M059J (cell line): ENCODE measurements at places on chromosomes 7 and 10.

DNA sequence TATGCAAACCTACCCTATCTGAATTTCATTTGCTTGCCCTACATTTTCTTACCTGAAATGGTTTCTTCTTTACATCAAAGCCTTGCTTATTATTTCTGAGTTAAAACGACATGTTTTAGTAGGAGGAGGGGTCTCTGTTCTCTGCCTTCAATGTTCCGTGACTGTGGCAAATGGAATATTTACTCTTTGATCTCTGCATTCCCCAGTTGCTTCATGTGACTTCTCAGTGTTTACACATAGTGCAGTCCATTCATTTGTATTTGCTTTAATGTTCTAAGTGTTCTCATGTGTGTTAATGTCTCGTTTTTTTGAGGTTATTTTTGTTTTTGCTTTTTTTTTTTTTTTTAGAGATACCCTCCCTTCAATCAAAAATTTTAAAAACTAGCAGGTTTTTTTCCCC is 75.8 kb downstream of the GNAI1 start:
- no peak for DNase-seq

- DNase-seq: no peak
Observed at GRCh38 chr7:137069249-137069963, 201.0 kb downstream of the CHRM2 start.

- DNase-seq: no peak
Observed at GRCh38 chr10:17682236-17682946, 38.4 kb downstream of the STAM start.

- DNase-seq: no peak
Observed at GRCh38 chr10:69010151-69010640, 21.6 kb downstream of the KIFBP start.

DNA sequence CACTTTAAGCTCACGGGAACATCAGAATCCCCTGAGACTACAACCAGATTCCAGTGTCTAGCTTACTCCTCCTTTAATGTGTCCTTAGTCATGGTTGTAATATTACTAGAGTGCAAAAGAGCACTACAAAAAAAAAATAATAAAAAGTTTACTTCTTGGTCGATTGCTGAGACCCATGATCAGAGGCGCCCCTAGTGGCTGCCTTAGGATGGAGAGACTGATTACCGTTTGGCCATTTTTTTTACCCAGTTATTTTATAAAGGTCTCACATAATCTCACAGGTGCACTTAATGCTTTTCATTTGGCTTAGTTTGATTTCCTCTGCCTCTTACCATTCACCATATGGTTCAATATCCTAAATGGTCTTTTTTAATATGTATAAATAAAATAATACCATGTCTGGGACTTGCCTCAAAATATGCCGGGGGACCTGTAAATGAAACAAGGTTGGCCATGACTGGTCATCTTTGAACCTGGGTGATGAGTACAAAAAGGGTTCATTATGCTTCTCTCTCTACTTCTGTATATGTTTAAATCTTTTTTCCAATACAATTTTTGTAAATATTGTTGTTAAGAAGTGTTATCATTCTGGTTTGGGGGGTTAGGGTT is 331.5 kb upstream of the NFE2L3 start:
- DNase-seq: no peak

GRCh38 chr7:145539910-145540309 is 576.7 kb upstream of the CNTNAP2 start:
- DNase-seq: no peak

DNA sequence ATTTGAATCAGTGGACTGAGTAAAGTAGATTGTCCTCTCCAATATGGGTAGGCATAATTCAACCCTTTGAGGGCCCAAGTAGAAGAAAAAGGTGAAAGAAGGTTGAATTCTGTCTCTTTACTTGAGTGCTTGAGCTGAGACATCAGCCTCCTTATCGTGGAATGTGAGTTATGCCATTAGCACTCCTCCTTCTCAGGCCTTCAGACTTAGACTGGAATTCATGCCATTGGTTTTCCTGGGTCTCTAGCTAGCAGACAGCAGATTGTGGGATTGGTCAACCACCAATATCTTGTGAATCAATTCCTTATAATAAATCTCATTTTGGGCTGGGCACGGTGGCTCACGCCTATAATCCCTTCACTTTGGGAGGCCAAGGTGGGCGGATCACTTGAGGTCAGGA is 89.2 kb downstream of the CUL2 start:
- no peak for DNase-seq

- no peak for DNase-seq
Observed at GRCh38 chr7:381211-382042, 91.5 kb downstream of the FOXL3 start.

- no peak for DNase-seq
Observed at GRCh38 chr10:62811159-62811875, 4.8 kb downstream of the EGR2 start.

GRCh38 chr7:47444376-47445098 is 137.4 kb downstream of the TNS3 start:
- no peak for DNase-seq

DNA sequence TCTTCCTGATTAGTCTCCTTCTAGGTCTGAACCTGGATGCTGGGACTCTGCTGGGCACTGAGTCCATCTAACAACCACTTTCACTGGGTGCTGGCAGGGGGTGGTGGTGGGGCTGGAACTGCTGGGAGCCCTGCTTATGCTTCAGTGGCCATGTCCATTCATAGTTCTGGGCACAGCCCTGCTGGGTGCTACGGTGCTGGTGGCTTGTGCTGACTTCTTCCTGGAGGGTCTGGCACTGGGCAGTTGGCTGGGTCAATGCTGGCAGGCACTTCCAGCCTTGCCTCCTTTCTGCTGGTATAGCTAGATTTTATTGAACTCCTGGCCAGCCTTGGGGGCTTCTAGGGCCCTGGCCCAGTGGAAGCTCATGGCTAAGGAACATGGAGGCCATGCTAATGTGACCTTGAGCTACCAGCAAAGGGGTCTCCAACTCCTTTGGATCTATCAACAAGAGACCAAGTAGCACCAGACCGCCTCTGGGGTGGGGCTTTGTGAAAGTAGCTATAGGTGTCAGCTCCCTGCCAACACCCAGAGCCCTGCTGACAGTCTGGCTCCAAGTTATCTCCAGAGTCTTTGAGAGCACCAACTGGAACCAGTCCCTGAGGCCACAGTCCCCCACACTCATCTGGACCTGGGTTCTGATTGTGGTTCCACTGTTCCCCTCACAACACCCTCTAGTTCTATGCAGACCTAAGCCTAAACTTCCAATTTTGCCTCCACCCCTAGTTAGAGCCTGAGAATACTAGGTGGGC is 99.6 kb downstream of the MAGI2 start:
- DNase-seq: no peak

DNA sequence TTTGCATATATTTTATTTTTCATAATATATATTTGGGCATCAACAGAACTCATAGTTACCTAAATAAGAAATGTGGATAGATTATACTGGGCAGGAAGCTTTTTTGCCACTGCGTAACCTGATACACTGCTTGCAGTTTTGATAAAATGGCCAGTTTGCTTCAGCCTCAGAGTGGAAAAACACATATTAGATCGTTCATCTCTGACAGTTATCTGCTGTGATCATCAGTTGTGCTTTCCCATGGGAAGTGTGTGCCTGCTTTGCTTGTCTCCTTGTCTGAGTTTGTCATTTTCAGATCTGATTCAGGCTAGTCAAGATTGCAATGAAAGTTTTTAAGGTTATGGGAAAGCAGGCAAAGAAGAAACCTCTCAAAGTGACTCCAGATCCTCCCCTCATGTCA is 54.0 kb downstream of the ADAM12 start:
- peak; percentile 23 for DNase-seq

DNA sequence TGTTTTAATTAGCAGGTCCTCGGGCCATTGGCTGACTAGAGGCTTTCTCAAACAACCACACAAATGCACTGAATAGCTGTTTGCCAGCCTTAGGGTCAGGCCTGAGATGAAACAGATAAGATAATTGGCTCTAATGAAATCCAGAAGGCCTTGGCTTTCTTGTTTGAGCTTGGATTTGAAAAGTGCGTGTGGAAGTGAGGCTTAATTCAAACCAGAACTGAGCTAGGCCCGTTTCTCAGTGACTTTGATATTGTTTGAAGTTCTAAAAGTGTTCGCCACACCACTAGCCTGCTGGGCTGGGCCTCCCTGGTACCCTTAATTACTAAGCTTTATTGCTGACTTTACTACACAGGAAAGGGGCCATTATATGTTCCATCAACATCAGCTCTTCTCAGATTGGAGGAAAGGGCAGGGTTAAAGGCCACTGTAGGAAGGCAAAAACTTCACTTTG is 270.6 kb downstream of the TWIST1 start:
- peak; percentile 22 for DNase-seq

GRCh38 chr7:129014501-129015101 is 40.3 kb downstream of the TNPO3 start:
- DNase-seq: no peak

- no peak for DNase-seq
Observed at GRCh38 chr7:36299223-36299774, 90.4 kb upstream of the ANLN start.

DNA sequence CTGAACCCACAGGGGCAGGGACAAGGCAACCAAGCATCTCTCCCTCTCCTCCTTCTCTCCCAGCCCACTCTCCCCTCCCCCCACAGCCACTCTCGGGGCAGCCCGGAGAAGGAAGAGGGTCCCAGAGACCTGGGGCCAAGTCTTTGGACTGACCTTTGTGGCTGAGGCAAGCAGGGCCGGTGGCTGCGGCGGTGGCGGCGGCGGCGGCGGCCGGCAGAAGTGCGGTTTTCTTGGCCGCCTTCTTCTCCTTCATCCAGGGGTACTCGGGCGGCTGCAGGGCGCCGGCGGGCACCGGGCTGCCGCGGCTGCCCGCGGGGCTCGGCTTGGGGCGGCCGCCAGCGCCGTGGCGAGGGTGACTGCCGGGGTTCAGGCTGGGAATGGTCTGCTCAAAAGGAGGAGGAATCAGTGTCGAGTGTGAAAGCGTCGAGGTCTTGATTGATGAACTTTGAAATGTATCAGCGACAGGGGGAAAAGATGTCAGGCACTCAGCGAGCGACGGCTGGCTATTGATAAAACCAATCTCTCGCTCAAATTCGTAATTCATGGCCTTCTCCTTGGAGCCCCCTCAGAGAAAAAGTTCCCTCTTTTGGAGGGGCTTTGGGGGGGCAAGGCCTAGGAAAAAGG is 414 bp downstream of the HOXA2 start:
- no peak for DNase-seq

DNA sequence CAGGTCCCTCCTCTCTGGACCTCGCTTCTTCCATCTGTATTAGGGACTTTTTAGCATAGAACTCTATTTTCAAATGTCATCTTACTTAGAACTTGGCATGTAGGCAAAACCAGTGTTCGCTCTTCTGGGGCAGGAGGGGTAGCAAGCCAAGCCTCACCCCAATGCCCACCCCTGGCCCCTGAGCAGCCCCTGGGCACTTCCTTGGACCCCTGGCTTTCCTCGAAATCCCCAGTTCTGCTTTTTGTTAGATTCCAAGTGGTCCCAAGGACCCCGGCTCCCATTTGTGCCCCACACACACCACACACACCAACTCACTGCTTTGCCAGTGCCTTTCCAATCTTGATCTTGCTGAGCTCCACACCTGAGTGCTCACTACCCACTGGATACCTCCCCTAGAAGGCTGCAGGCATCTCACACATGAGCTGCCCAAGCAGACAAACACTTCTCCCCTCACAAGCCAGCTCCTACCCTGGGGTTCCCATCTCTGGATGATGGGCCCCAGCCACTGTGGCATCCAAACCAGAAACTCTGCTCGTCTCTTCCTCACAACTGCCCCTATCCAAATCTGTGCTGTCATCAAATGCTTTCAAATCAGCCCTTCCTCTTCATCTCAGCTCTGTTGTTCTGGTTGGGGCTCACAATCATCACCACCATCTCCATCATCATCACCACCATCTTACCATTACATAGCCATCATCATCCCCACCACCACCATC is 167.9 kb upstream of the ZMIZ1 start:
- DNase-seq: no peak

DNA sequence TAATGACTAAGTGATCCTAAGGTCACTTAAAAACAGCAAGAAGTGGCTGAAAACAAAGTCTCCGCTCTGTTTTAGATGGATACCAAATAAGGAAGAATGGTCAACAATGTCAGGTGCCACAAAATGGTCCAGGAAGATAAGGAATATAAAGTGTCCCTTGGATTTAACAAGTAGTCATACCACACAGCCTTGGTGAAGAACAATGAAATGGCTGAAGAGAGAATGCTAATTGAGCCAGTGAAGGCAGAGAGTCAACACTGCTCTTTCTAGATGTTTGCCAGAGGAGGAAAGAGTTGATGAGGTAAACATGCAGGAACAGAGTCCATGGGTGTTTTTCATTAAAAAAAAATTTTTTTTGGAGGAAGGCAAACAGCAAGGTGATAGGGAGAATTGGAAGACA is 2.1 kb upstream of the CASD1 start:
- DNase-seq: no peak

- peak; percentile 69 for DNase-seq
Observed at GRCh38 chr10:119199231-119199992, 8.0 kb upstream of the GRK5 start.

DNA sequence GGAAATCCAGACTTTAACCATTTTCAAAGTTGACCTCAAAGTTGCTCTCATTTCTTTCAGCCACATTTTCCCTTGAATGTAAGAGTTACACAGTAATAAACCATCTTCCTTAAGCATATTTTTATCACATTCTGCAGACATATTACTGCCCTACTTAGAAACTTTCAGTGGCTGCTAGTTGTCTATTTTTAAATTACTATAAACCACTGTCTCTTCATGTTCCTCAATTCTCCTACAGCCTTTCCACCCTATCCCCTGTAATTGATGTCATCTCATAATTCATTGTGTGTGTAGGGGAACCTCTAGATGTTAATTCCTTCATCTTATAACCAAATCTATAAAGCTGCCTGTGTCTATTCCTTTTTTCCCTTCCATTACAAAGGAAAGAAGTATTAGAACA is 78.1 kb upstream of the STRIP2 start:
- DNase-seq: no peak

DNA sequence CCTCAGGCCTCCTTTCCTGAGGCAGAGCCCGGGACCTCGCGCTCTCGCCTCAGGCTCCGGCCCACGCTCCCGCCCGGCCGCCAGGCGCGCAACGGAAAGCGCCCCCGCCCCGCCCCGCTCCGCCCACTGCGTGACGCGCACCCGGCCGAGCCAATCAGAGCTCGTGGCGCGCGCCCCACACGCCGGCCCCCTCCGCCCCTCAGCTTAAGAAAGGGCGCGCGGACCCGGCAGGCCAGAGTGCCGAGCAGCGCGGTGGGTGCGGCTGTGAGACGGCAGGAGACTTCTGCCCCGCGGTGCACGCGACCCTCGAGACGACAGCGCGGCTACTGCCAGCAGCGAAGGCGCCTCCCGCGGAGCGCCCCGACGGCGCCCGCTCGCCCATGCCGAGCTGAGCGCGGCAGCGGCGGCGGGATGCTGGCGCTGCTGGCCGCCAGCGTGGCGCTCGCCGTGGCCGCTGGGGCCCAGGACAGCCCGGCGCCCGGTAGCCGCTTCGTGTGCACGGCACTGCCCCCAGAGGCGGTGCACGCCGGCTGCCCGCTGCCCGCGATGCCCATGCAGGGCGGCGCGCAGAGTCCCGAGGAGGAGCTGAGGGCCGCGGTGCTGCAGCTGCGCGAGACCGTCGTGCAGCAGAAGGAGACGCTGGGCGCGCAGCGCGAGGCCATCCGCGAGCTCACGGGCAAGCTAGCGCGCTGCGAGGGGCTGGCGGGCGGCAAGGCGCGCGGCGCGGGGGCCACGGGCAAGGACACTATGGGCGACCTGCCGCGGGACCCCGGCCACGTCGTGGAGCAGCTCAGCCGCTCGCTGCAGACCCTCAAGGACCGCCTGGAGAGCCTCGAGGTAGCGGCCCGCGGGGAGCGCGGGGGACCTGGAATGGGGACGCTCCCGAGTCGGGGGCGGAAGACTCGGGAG is at the start of gene NPTX2:
TSS of gene NPTX2 (plus strand) at position 235 of the 909 bp plus-strand sequence. CDS start at position 412, 177 bp downstream.
- DNase-seq: no peak

- peak; percentile 34 for DNase-seq
Observed at GRCh38 chr7:815284-816216, 16.7 kb upstream of the SUN1 start.

- no peak for DNase-seq
Observed at GRCh38 chr7:158805937-158806336, 23.4 kb downstream of the ESYT2 start.
